GM18507 (cell line): ENCODE measurements at places on chromosomes 11 and 22.
A peak's percentile ranks its signal among the peaks of the same experiment; 100 is the strongest.

DNA sequence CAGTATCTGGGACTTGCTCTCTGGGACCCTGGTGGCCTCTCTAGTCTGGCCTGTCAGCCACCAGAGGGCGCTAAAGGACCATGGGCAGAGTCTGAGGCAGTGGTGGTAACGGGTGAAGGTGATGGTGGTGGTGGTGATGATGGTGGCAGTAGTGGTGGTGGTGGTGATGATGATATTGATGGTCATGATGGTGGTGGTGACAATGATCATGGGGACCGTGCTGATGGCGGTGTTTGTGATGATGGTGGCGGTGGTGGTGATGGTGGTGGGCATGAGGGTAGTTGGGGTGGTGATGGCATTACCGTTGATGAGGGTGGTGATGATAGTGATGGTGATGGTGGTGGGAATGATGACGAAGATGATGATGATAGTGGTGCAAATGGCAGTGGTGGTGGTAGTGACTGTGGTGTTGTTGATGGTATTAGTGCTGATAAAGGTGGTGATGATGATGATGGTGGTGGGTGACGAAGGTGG lies 16.0 kb downstream of the TRPM5 start:
- DNase-seq, result peak; percentile 40

- no peak for DNase-seq
Observed at GRCh38 chr11:64553554-64554201, 37.3 kb upstream of the SLC22A12 start.

- DNase-seq, result no peak
Observed at GRCh38 chr11:71130106-71130505, 122.3 kb downstream of the SHANK2 start.

DNA sequence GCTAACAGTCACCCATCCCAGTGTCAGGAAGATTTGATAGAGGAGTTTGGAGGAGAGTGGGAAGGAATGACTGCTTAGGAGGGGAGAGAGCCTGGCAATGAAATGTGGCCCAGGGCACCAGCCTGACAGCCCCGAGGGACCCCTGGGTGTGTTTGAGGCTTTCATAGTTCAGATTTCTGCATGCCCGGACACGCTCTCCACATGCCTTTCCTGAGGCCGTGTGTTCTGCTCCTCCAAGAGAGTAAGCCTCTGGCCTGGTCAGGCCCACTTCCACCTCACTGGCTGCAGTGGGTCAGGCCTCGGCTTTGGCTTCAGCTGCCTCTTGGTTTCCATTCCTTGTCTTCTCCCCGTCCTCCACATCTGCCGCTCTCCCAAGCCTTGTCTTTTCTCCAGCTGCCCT lies 78.4 kb downstream of the C22orf31 start:
- no peak for DNase-seq

DNA sequence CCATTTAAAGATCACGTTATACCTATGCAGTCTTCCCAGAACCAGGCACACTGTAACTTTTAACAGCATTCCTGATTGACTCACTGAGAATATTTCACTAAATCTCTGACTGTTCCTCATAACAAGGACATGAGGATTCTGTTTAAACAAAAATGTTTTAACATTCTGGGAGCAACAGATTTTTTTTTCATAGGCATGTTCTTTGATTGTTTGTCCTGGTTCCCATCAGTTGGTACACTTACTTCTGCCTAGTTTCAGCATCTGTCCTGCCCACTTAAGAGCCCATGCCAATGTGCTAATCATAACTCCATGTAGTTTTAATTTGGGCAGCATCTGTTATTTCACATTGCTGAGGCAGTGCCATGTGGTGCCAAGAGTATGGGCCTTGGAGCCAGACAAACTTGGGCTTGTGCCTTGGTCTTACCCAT lies 138.5 kb upstream of the CTSC start:
- no peak for DNase-seq

DNA sequence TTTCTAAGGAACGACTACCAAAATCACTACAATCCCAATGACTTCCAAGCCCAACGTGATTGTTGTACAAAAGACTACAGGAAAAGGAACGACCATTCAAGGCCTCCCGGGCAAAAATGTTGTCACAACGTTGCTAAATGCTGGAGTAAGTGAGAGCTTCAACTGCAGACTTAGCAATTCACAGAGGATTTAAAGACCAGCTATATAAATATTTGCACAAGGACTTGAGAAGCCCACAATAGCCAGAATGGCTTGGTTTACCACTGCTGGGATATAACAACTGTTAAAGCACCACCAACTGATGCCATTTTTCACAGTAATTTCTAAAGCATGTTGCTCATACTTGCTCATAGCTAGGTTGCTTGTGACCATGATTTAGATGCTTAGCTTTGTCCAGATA lies 78.3 kb downstream of the EMSY start:
- no peak for DNase-seq

- no peak for DNase-seq
Observed at GRCh38 chr11:94785509-94785908, 17.4 kb downstream of the AMOTL1 start.

GRCh38 chr11:8097926-8098325 lies 16.9 kb downstream of the TUB start:
- DNase-seq, result no peak

DNA sequence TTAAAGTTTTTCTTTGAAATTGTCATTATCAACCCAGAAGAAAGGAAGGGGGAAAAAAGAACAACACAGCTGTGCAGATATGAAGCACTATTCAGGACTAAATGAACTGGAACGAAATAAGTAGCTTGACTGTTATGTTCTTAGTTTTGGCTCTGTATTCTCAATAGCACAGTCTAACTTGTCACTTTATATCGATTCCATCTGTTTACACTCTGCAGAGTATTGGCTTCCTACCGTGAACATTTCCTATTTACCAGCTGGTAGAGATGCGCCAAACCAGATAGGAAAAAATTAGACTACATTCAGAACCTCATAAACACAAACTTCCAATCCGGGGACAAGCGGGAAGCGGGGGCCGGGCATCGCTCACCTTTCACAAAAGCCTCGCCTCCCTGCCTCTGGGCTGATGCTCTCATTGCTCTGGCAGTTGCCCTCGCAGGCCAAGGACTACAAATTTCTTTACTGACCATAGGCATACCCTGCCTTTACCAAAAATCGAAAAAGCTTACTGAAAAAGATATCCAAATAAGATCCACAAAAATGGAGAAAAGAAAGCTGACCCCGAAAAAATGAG lies 66.2 kb downstream of the EFCAB6 start:
- no peak for DNase-seq

DNA sequence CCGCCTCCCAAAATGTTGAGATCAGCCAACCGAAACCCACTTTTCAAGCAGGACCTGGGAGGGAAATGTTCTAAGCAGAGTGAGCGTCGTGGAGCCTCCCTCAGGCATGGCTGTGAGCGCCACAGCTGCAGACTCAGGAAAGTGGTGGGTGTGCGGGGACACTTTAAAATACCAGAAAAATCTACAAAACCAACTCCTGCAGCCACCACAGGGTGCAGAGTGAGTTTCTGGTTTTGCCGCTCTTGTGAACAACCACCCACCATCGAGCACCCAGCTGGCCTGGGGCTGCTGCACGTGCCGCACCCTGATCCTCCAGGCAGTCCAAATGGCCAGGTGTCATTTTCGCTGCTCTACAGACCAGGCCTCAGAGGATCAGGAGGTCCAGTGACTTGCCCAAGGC lies 46.9 kb downstream of the CELSR1 start:
- DNase-seq, result no peak

GRCh38 chr22:22086501-22087158 lies 104.0 kb upstream of the TOP3B start:
- no peak for DNase-seq

- peak; percentile 92 for DNase-seq
Observed at GRCh38 chr11:64723117-64723906, at the start of gene NRXN2. TSS of gene NRXN2 (minus strand) at chr11:64723197. CDS start at chr11:64713699, 9,498 bp downstream.

DNA sequence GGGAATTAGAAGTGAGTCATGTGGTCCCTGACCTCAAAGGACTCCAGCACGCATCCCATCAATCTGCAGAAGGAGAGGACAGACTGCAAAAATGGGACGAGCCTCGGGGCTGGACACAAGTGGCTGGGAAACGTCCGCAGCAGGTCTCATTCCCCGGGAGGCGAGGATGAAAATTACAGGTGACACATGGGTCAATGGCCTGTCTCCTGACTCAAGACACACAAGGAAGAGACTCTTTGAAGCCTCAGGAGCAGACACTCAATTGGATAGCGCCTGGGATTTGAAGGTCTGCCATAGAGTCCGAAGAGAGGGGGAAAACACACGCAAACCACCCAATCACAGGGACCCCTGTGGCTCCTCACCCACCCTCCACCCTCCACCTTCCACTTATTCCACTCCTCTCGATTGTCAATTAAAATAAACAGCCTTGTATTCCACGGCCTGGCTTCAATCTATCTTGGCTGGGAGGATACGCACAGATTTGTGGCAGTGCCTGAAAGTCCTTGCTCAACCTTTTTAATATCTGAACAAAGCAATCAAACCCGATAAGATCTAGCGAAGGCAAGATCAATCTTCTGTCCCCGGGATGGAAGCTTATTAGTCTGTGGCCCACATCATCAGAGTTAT lies 101.8 kb upstream of the CADM1 start:
- DNase-seq, result no peak

- DNase-seq, result no peak
Observed at GRCh38 chr11:1444823-1445422, 41.7 kb downstream of the MOB2 start.

DNA sequence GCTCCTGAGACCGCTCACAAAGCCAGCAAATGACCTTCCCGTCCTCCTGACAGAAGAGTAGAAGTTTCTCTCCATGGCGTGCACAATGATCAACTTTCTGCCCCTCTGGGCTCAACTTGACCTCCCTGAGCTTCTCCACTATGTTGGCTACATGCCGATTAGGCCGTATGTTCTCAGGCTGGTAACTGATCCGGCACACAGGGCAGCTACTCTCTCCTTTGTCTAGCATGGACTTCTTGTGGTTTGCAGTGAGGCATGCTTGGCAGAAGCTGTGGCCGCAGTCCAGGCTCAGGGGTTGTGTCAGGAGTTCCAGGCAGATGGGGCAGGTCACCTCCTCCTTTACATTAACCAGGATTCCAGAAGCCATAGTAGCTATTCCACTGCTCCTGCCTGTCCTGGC lies 5.1 kb downstream of the TRIM5 start:
- DNase-seq, result no peak

- no peak for DNase-seq
Observed at GRCh38 chr11:70727899-70728620, 329.7 kb downstream of the CTTN start.

GRCh38 chr11:134464196-134464595 lies 52.2 kb upstream of the B3GAT1 start:
- no peak for DNase-seq

DNA sequence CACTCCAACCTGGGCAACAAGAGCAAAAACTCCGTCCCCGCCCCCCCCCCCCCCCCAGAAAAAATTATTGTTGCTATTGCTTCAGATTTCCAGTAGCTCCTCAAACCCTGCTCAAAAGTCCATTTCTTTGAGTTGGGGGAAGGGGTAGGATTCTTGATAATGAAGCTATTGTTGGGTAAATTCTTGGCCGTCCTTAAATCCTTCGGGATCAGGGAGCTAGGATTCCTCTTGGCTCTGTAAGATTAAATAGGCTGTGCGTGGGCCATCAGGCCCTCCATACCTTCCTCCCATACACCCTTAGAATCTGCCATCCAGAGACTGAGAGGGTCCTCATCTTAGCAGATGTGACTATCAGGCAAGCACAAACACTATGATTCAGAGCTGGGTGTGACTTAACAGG lies 16.4 kb downstream of the YWHAH start:
- DNase-seq, result no peak

GRCh38 chr11:19995145-19995544 lies 165.1 kb downstream of the DBX1 start:
- DNase-seq, result no peak
